Activated CD4-positive, alpha-beta T cell treated with anti-CD3 and anti-CD28 coated beads, Interleukin-2, amount 10 ng/mL, durations not matched to agents 24 days and 14 days (primary cell): ENCODE measurements at places on chromosomes 2 and 18. TPM values are rescaled to one million over a fixed set of nuclear protein-coding genes. Genes with fewer than 3 reads are reported as not detected.

DNA sequence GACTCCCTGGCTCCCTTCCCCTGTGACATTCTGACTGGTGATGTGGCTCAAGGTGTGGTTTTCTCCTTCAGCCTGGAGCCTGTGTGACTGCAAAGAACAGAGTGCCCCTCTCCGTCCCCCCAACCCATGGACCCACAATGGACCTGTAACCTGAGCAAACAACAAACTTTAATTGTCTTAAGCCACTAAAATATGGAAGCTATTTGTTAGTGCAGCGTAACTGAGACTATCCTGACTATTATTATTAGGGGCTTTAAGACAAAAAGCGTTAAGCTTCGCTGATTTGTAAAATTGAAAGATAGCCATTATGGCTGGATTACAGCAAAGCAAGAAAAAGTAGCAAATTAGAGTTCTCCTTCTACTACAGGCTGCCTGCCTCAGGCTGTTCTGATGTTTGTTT is 426.9 kb downstream of the STK39 start:
- H3K27me3 ChIP-seq, result peaks cover 1% of the 10 kb centered on the region
- no peaks in the 10 kb centered on the region for H3K36me3 ChIP-seq
- H3K4me3 ChIP-seq, result no peak overlapping the region
- DNase-seq, result no peak

DNA sequence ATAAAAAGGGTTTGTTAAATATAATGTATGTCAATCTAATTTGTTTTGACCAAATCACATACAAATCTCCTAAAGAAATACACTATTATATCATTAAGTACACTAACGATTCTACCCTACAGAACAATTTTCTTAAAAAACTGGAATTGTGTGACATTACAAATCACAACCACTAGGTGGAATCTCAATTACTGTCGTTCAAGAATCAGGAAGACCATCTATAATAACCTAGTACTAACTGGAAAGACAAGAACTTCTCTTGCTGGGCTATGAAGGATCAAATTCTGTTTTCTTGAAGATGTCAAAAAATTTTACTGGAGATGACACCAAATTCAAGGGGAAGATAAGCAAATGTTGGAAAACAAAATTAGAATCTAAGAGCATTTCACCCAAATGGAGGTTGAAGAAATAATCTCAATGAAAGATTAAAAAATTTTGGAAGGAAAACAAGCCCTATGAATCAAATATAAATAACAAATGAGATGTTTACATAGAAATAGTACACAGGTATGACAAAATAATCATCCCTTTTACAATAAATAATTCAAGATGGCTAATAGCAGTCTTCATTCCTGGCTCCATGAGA is 110.9 kb downstream of the STK39 start:
- H3K4me3 ChIP-seq, result no peak overlapping the region
- DNase-seq, result no peak
- H3K27ac ChIP-seq, result no peak overlapping the region
- H3K4me1 ChIP-seq, result peaks cover 6% of the 10 kb centered on the region

GRCh38 chr2:36597003-36597531 is 901 bp downstream of the FEZ2 start:
- H3K4me1 ChIP-seq, result peaks cover 16% of the 10 kb centered on the region
- H3K36me3 ChIP-seq, result peaks cover 13% of the 10 kb centered on the region
- peak overlapping the region; percentile 97 for H3K4me3 ChIP-seq

GRCh38 chr2:234181121-234181520 is 130.6 kb downstream of the SPP2 start:
- H3K27me3 ChIP-seq, result peaks cover 38% of the 10 kb centered on the region
- no peak overlapping the region for H3K4me3 ChIP-seq
- no peak overlapping the region for H3K27ac ChIP-seq
- peaks cover 2% of the 10 kb centered on the region for H3K4me1 ChIP-seq
- DNase-seq, result peak; percentile 34

Gene ASPRV1
- 0.75 and 1.4 TPM in 2 replicates for total RNA-seq

GRCh38 chr2:177340158-177340557 is 52.4 kb upstream of the AGPS start:
- DNase-seq, result no peak
- H3K4me3 ChIP-seq, result no peak overlapping the region
- no peaks in the 10 kb centered on the region for H3K36me3 ChIP-seq
- peaks cover 7% of the 10 kb centered on the region for H3K4me1 ChIP-seq
- no peaks in the 10 kb centered on the region for H3K27me3 ChIP-seq

DNA sequence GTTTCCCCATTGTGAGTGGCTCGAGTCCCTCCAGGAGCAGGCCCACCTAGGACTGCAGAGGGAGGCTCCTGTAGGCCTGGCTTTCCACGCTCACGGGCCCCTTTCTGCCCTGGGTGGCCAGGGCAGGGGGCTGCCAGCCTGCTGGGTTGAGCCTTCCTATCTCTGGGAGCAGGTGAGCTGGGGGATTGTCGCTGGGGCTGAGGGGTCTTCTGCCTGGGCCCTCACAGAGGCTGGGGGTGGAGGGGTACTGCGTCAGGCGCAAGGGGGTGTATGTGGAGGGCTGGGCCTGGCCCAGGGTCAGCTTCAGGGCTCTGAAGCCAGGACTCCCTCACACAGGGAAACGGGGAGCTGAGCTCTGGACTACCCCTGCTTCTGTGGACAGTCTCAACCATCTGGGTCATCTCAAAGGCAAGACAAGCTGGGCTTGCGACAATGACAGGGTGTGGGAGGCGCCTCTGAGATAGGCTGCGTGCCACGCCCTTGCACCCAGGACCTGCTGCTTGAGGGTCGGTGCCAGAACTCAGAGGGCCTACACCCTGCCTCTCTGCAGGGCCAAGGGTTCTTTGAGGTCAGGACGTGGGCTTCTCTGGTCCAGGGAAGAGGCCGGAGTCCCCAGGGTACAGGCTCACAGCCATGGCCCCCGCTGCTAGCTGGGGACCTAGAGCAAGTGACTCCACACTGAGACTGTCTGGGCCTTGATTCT is 206.1 kb downstream of the TWIST2 start:
- no peaks in the 10 kb centered on the region for H3K27me3 ChIP-seq
- no peak overlapping the region for H3K27ac ChIP-seq
- H3K4me1 ChIP-seq, result no peaks in the 10 kb centered on the region

DNA sequence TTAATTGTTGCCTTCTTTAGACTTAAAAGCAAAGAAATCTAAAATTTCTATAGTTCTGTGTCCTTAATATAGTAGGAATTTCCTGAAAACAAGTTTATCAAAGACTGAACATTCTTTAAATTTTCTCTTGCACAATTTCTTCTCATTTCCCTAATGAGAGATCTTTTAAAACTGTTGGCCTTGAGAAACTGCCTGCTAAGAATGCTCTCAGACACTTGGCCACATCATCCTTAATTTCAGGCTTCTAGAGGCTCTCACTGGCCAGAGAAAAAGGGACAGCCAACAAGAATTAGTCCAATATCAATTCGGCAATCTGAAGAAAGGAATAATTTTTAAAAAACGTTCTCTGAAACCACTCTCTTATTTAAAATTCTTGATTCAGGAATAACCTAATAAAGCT is 167.0 kb upstream of the CREB1 start:
- H3K27ac ChIP-seq, result no peak overlapping the region
- H3K4me3 ChIP-seq, result no peak overlapping the region

Gene CD302
- total RNA-seq, result 0.54 and 0.72 TPM in 2 replicates

DNA sequence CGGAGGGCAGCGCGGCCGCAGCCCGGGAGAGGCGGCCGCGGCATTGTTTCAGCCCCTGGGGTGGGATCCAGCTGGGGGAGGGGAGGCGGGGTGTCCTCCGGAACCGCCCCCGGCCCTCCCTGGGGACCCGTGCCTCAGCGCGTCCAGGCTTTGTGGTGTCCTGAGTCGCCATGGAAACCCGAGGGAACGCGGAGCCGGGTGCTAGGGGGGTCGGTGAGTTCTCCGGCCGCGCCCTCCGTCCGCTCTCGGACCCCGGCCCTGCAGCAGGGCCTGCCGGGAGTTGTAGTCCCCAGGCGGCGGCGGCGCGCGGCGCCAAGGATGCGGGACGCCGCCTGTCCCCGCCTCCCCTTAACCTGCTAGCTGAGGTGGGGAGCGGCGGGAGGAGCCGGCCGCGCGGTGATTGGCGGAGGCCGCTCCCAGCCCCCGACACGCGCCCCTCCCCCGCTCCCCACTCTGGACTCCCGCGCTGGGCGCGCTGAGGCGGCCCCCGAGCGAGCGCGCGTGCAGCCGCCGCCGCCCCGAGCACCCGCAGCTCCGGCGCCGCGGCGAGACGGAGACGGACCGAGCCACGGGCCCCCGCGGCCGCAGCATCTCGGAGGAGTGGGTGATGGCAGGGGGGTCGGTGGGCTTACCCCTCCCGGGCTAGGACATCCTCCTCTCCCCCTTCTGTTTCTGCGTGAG is at the start of gene DPYSL5:
DPYSL5 (plus strand) TSS at position 478 of the 681 bp plus-strand sequence. CDS start 50,368 bp downstream, outside the sequence.
- H3K36me3 ChIP-seq, result no peaks in the 10 kb centered on the region
- H3K4me1 ChIP-seq, result peaks cover 5% of the 10 kb centered on the region
- DNase-seq, result no peak
- H3K27me3 ChIP-seq, result peaks cover 65% of the 10 kb centered on the region
- H3K4me3 ChIP-seq, result peak within 1 kb of the TSS; percentile 75

DNA sequence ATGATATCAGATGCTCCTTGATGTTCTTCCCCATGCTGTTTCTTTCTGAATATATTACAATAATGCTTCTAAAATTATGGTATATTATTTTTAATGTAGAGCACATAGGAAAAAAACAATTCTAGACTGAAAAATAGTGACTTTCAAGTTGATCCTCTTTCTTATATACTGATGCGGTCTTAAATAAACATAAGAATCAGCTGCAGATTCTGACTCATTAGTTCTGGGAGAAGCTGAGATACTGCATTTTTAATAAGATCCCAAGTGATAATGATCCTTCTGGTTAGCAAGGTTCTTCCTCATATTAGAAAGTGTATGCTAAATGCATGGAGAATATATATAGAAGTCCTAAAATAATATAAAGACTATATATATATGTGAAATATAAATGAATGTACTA is 124.9 kb downstream of the XIRP2 start:
- H3K4me3 ChIP-seq, result no peak overlapping the region
- H3K27me3 ChIP-seq, result no peaks in the 10 kb centered on the region
- H3K4me1 ChIP-seq, result no peaks in the 10 kb centered on the region
- no peak for DNase-seq

GRCh38 chr2:159803235-159803962 is 5.4 kb upstream of the CD302 start:
- H3K27me3 ChIP-seq, result peaks cover 25% of the 10 kb centered on the region
- no peak for DNase-seq
- peaks cover 5% of the 10 kb centered on the region for H3K4me1 ChIP-seq
- peaks cover 3% of the 10 kb centered on the region for H3K36me3 ChIP-seq
- H3K27ac ChIP-seq, result no peak overlapping the region

Gene CNGA3
- not detected in 2 replicates for total RNA-seq

GRCh38 chr2:212097001-212097400 is 441.6 kb downstream of the ERBB4 start:
- no peaks in the 10 kb centered on the region for H3K27me3 ChIP-seq
- H3K27ac ChIP-seq, result no peak overlapping the region
- no peaks in the 10 kb centered on the region for H3K4me1 ChIP-seq

Gene PRSS56
- total RNA-seq, result not detected in 2 replicates

Gene CHAC2
- 24.8 and 27.4 TPM in 2 replicates for total RNA-seq

GRCh38 chr2:152761214-152761613 is 42.8 kb downstream of the ARL6IP6 start:
- no peak for DNase-seq
- H3K4me3 ChIP-seq, result no peak overlapping the region
- H3K36me3 ChIP-seq, result peaks cover 23% of the 10 kb centered on the region
- no peak overlapping the region for H3K27ac ChIP-seq
- peaks cover 2% of the 10 kb centered on the region for H3K4me1 ChIP-seq
